Ascending aorta (tissue), 2 donors: ENCODE measurements at places on chromosomes 1 and 21. TPM values are rescaled to one million over a fixed set of nuclear protein-coding genes. Genes with fewer than 3 reads are reported as not detected.

ZNF593OS gene
- not detected for total RNA-seq

LCE2B gene
- total RNA-seq = not detected

TFF2 gene
- total RNA-seq = not detected

OR2T29 gene
- total RNA-seq = not detected

NSUN4 gene
- total RNA-seq = 6.1 TPM

EDEM3 gene
- 23.1 TPM for total RNA-seq

UBE2U gene
- not detected for total RNA-seq

- DNase-seq = no peak
Measured at GRCh38 chr1:82045221-82045620, 244.5 kb downstream of the ADGRL2 start.

- DNase-seq = peak; percentile 9
Measured at GRCh38 chr1:160167580-160167979, 16.2 kb downstream of the ATP1A4 start.

DNA sequence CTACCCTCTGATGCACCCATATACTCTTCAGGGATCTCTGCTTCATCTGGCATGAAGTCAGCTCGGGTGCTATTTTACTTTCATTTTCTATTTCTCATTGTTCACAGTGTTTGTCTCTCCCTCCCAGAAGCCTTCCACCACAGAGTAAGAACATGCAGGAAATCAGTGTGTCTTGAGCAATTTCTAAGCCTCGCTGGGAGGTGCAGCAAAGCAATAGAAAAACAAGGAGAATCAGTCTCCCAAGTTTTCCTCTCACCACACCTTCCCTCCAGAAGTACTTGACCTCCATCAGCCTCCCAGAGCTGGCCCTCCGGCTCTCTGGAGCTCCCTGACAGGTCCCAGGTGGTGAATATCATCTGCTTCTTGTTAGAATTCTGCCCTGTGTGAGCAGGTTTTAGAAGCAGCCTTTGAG is 594.7 kb upstream of the CAMK1G start:
- no peak for DNase-seq

GRCh38 chr1:40341491-40342380 is 24.6 kb upstream of the COL9A2 start:
- no peak for DNase-seq

- no peak for DNase-seq
Measured at GRCh38 chr1:223330466-223330865, 33.5 kb downstream of the SUSD4 start.

DNA sequence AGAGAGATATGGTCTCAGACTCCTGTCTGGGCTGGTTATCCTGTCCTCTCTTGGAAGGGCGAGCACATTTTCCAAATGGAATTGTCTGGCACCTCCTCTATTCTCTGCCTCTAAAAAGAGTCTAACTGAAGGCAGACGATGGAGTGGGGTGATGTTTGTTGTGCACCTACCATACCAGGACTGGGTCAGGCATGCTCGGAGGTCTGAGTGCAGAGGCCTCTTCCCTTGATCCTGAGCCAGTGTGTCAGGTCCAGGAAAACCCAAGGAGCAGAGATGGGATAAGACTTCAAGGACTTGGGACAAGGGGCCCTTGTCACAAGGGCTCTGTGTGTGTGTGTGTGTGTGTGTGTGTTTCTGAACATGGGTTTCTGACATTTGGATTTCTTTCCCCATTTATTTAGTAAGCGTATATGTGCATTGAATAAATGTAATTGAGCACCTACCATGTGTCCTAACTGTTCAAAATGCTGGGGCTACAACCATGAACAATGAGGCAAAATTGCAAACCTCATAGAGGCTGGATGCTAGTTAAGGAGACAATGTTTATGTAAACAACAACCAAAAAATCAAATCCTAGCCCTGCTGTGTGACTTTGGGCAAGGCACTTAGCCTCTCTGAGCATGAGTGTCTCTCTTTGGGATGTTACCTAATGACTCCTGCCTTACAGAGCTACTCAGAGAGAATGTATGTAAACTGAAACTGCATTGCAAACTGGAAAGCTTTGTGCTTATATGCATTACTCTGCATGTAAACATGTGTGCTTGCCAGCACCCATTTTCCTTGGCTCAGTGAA is 276.3 kb downstream of the FOXD2 start:
- no peak for DNase-seq

DNA sequence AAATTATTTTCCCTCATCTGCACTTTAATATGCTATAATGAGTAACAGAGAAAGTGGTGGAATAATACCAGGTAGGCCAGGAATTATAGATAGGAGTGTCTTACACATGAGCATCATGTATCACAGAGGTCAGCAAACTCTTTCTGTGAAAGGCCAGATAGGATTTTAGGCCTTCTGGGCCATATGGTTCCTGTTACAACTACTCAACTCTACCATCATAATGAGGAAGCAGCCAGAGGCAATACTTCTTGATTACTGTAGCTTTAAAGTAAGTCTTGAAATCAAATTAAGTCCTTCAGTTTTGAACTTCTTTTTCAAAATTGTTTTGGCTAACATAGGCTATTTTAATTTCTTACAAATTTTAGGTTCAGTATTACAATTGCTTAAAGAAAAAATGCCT is 32.1 kb upstream of the IGSF3 start:
- DNase-seq = no peak

DNA sequence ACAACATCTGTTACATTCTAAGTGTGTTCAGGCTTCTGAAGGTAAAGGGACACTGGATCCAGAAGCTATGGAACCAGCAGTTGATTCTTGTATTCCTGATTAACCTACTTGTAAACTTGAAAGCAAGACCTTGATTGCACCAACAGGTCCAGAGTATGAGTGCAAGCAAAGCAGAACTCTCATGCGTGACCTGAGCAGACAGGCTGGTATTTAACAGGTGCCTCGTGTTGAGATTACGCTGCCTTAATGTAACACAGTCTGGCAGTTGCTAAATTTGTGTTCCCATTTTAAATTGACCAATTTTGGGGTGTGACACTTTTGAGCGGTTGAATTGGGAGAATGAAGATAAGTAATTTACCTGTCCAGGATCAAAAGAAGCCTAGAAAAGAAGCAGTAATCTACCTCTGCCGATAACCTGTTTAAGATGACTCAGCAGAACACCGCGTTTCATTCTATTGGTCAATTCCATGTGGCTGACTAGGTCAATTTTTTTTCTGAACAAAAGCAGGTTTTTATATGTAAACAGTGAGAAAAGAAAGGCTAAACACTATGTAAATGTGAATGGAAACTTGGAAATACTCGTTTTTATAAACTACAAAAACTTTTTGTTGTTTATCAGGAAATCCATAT is 147.6 kb downstream of the DYRK1A start:
- DNase-seq = no peak

DNA sequence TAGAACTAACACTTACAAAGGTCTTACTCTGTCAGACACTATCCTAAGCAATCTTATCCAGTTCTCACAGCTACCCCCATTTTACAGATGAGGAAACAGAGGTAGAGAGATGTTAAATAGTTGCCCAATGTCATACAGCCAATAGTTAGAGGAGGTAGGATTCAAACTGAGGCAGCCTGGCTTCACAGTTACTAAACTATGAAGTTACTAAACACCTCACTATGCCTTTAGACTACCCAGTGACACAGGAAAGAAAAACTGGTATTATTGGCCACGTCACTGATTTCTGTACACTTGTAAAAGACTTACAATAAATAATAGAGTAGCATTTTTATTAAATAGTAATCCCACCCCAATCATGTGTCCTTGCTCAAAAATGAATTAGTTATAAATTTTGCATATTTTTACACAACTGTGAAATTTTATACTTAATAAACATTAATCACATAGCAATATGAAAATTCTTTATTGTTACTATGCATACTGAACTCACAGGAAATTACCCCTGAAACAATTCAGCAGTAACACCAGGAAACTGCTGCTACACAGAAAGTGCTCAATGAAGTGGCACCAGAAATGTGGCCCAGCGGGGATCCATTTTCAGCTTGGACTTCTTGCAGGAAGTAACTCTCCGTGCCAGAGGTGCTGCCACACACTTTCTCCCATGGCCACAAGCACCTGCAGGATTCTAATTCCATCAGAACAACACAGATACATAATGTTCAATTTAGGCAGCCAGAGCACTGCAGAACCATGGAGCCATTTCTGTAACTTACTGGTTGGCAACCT is 69.4 kb downstream of the VAV3 start:
- no peak for DNase-seq

DNA sequence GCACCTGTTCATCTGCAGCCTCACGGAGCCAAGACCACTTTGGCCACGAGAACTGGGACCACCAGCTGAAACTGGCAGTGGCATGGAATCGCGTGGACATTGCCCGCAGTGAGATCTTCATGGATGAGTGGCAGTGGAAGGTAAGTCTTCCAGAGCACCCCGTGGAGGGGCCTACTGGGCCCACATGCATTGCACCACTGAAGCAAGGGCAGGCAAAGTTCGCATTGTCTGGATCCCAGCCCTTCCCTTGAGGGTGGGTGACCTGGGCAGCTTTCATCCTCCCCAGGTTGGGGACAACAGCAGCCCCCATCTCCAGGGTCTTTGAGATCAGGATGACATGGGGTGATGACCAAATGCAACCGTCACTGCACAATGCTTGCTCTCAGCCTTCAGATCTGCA is 37.5 kb downstream of the TRPM2 start:
- DNase-seq = no peak

- no peak for DNase-seq
Measured at GRCh38 chr1:169576935-169577331, 9.3 kb downstream of the F5 start.

DNA sequence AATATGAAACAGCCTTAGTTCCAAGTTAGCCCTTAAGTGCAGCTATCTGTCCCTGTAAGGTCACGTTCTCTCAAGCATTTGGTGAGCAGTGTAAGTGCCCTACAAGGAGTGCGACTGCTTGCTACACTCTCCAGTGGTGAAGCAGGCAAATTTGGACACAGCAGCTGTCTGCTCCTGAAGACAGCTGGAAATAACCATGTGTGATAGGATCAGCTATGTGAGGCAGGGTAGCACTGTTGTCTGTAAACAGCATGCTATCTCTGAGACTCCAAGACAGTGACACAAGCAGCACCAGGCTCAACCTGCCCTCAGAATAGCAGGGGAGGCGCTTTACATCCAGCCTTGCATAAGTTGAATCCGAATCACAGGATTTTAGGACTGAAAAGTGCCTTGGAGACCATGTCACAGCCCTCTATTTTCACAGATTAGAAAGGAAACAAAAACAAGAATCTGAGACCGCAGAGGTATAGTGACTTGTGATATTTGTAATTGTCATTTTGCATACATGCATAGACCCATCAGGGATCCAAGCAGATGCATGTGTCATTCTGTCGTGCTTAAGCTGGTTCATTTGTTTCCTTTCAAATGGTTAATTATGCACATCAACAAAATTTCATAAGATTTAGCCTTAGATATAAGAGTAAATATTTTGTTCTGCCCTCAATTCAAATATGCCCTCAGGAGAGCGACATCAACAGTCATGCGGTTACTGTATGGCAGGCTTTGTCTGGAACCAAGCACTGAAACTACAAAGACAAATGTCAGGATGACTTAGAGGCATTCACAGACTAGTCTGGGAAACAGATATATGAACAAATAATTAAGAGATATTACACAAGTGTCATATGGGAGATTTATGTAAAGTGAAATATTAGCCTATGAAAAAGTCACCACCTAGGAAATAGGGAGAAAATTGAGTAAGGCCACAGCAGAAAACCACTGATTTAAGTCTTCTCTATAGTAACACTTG is 134.9 kb upstream of the NRIP1 start:
- DNase-seq = no peak

DNA sequence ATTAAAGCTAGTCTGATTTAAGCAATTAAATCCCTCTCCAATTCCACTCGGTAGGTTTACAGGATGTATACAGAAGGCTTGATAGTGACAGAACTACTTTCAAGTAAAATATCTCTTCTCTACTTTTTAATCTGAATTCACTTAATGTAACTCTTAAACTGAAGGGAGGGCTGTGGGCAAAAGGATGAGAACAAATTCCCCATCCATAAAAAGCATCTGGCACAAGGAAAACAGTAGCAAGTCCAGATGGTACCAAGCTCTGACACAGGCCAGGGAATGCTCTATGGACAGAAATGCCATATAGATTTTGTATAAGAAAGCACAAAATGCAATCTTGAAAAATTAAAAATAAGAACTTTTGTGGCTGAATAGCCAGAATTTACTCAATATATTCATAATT is 53.1 kb upstream of the USH2A start:
- DNase-seq = no peak

GRCh38 chr1:171916315-171916771 is 75.0 kb downstream of the DNM3 start:
- no peak for DNase-seq

GRCh38 chr1:216945538-216946080 is 222.4 kb upstream of the ESRRG start:
- no peak for DNase-seq

DNA sequence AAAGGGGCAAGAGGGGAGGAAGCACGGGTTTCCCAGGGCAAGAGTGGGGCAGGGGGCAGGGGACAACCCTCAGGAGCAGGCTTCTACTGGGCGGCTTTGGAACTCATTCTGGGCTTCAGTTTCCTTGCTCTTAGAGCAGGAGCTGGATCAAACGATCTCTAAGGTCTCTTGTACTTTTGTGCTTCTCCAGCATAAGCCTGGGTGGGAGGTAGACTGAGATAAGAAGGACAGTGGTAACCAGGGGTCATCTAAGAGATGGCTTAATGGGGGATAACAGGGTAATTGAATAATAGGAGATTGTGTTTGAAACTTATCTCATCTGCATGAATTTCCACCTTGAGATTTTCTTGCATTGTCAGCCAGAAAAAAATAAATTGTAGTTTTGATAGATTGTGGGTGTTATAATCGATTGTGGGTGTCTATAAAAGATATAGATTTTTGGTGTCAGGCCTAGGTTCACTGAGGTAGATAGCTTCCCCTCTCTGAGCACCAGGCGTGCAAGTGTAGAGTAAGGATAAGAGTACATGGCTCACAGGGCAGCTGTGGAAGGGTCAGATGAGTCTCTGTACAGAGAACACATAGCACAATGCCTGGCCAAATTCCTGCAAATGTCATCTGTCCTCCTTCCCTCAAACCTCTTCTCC is 68.0 kb downstream of the CD58 start:
- DNase-seq = no peak

DNA sequence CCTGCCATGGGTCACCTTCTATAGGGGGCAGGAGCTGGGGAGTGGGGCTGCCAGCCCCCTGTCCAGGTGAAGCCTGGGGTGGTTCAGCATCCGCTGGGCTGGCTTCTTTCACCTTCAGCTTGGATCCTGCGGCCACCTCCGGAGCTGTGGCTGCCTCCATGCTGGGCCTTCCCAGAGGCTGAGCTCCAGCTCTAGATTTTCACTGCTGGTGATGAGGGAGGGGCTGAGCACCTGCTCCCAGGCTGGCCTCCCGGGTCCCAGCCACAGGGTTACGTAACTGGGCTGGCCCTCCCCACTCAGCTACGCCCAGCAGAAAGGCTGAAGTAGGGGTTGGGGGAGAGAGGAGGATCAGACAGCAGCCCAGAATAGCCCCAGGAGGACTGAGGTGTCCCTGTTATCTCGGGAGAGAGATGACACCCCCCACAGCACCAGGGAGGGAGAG is at the start of gene MYBPHL:
MYBPHL (minus strand) TSS at position 180 of the 442 bp plus-strand sequence; CDS start at position 160, 20 bp downstream.
- DNase-seq = no peak

DNA sequence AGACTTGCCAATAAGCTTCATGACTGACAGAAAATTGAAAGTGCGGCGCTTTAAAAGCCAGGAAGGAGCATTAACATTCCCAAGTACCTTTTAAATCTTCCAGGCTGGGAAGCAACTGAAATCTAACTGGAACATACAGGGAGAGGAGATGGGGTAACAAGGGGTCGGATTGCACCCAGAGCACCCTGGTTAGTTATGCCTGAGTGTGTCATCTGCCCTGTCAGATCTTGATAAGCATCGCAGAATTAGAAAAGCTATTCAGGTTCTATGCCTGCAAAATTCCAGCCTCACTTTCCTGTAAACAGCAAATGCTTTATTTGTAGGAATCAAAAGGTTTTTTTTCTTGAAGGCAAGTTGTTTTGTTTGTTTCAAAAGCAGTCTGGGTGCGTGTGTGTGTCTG is 58.5 kb downstream of the SERBP1 start:
- DNase-seq = no peak
